ENCODE measurements at places on chromosomes 2 and 18. TPM values are rescaled to one million over a fixed set of nuclear protein-coding genes. Genes with fewer than 3 reads are reported as not detected.
A peak's percentile ranks its signal among the peaks of the same experiment; 100 is the strongest.

- DNase-seq = peak; percentile 84
Measured at GRCh38 chr2:39696838-39697237, 31.1 kb downstream of the TMEM178A start.

- DNase-seq = peak; percentile 73
Measured at GRCh38 chr18:28189400-28190239, 12.7 kb upstream of the CDH2 start.

- no peak for DNase-seq
Measured at GRCh38 chr18:35337286-35337685, 6.9 kb downstream of the ZNF24 start.

GRCh38 chr2:238892796-238893195 lies 44.9 kb downstream of the TWIST2 start:
- no peak for DNase-seq

DNA sequence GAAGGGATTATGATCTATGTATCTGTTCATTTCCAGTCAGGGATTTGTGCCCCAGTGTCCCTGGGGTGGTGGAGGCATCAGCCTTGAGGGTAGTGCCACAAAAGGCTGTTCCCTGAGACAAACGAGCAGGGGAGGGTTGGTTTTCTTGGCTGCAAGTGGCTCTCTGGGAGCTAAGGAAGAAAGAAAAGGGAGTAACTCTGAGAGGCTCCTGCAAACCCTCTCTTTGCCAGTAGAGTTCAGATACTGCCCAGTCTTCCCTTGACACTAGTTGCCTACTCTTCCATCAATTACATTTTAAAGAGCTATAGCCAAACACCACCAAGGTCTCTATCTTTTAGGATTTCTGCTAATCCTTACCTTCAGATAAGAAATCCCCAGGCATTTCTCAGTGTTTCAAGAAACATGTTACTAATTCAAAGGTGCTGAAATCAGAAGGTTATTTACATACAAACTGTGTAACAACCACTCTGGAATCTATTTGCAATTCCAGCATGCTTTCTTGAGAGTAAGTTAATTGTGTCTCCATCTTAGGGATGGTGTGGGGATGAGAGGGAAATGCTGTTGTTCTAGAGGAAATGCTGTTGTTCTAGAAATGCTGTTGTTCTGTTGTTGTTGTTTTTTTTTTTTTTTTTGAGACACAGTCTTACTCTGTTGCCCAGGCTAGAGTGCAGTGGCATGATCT lies 18.7 kb upstream of the KCTD1 start:
- DNase-seq = no peak

- DNase-seq = no peak
Measured at GRCh38 chr2:150122871-150123613, 364.4 kb downstream of the RND3 start.

DNA sequence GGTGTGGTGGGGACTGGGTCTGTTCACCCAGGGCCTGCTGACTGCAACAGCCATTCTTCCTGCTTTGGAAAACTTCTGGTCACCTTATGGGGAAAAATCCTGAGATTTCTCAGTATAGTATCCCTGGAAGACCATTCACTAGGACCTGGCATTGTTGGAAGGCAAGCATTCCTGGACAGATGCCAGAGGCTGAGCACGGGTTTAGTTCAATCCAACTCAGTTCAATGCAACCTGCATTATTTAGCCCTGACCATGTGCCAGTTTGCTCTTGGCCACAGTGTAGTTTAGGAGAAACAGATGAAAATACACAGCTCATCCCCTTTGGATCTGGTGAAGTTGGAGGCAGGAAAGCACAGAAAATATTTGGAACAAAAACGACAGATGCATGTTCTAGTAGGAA lies 95.9 kb downstream of the LPIN1 start:
- DNase-seq = peak; percentile 21

DNA sequence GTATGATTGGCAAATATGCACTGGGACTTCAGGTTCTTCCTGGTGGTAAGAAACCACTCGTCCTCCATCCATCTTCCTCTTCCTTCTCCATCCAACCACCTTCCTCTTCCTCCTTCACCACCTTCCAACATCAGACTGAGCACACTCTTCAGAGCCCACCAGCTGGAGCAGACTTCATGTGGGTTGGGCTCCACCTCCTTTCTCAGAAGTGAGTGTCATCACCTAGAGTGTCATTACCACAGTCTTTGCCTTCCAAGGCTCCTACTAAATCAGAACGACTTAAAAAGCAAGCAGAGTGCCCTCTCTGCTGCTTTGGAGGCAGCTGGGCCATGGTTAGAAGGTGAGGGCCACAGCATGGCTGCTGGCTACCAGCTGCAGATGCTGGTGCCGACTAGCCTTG lies 171.6 kb downstream of the SH3RF3 start:
- no peak for DNase-seq

DNA sequence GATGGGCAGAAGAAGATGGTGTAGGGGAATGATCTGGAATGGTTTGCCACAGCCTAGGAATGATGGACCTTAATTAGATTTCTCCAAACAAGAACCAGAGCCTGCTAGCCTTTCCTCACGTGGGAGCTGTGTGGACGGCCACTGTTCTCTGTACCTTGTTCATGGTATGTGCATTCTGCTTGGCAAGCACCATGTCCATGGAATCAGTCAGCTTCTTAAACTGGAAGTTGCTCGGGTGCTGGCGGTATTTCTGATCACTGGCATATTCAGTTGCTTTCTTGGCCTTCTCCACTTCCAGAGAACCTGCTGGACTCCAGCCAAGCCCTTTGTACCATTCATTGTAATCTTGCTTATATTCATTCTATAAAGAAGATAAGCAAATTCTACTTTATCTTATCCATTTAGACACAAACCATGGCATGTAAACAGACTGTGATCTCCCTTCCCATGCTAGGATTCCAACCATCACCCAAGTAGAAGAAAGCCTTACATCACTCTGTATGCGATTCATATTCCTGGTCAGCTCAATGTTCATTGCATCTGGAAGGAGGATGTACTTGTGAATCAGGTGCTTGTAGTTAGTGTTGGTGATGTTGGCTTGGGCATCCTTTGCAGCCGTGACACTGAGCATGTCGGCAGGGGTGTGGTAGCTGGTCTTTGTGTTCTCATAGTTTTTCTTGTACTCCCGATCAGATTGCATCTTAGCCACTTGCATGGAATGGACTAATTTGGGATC lies 78.4 kb downstream of the NEB start:
- peak; percentile 39 for DNase-seq

- DNase-seq = no peak
Measured at GRCh38 chr18:79167526-79168190, 98.5 kb downstream of the ATP9B start.

- no peak for DNase-seq
Measured at GRCh38 chr2:9127316-9127715, 79.3 kb upstream of the ASAP2 start.

DNA sequence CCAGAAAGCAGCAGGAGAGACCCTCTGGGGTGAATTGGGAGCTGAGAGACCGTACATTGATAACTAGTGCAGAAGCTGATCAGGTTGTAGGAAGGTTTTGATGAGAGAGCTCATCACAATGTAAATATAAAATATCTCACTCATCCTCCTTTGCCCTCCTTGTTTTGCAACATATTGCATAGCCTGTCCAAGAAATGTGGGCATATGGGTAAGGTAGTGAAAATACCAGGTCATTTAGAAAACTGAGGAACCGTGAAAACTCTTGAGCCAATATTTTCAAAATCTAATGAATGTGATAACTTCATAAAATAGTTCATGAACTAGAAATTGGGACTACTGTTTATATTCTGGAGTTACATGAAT lies 31.4 kb downstream of the C18orf54 start:
- no peak for DNase-seq

GRCh38 chr2:69755862-69756467 lies 14.0 kb downstream of the ANXA4 start:
- peak; percentile 13 for DNase-seq

- DNase-seq = no peak
Measured at GRCh38 chr2:7452110-7452876, 535.1 kb downstream of the RNF144A start.

DNA sequence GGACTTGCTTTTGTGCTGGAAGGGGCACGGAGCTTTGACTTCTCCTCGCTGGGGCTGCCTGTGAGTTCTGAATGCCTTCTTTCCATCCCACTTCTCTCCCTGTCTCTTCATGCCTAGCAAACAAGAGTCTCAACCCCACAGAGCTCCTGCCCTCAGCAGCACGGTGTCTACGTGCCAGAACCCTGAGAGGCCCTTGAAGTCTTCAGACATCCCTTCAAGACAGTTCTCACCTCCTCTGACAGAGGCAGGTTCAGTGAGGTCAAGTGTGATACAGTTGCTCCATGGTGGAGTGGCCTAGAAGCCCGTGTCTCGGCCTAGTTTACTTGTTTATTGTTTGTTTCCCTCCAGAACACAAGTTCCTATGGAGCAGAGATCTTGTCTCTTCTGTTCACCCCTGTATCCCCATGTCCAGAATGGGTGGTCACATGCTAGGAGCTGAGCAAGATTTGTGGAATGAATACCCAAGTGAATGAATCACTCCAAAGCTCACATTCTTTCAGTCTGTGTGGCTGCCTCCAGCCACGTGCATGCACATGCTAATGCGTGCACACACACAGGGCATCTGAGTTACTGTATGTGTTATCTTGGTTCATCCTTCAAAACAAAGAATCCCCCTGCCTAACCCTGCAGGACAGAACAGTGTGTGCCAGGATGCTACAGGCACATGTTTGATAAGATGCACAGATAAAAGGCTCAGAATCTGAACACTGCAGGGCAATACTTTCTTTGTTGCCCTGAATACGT lies 391.6 kb downstream of the NBAS start:
- peak; percentile 86 for DNase-seq

- peak; percentile 59 for DNase-seq
Measured at GRCh38 chr18:9925369-9925768, 11.6 kb downstream of the VAPA start.

DNA sequence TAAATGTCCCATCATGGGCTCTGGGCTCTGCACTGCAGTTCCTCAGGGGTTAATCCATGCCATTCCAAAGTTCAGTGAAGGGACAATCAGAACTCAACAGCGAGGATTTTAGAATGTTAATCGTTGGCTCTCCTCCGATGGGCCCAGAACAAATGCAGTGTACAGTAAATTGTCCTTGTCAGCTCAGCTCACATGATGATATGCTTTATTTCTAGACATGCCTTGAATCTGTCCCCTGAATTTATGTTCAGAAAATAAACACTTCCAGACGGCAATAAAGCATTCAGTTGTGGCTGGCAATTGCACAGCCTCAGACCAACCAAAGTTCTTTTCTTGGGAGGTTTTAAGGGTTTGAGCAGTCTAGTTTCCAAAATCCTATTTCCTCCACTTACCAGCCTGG lies 981.2 kb downstream of the BCL11A start:
- DNase-seq = no peak

DNA sequence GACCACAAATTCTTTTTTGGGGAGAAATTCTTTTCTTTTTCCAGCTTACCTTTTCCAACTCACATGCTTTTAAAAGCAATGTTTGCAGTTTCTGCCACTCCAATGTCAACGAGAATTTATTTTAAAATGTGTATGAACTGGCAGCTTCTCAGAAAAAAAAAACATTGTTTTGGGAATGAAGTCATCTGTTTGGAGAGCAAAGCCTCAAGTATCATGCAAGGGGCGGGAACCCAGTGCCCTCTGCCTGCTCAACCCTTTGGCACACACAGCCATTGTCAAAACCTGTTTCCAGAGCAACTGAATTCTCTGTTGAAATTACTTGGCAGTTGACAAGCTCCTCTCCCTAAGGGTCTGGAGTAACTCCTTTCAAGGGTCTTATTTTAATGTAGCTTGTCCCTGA lies 128.5 kb downstream of the QPCT start:
- peak; percentile 82 for DNase-seq

DNA sequence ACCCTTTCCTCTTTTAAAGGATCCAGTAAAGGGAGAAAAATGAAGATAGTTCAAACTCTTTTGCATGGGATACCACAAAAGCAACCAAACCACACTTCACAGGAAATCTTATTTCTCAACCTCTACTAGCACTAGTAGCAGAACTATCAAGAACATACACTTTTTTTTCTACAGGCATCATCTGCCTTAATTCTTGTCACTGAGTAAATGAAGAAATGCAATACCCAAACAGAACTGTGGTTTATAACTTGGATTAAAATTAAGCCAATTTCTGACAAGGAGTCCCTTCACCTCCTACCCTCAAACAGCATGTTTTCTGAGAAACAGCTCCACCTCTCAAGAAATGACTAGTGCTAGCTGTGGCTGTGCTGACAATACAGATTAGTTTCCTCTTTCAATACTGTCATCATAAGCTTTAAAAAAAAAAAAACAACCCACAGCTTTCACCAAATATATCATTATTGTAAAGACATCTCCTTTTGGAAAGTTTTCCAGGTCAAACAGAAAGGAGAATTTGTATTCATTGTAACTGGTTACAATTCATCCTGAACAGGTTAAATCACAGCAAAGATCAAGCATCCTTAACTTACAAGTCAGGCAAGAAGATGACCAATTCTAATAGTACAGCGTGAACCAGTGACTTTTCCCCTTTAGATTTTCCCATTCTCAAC lies 44.4 kb downstream of the PTPN2 start:
- DNase-seq = no peak

- no peak for DNase-seq
Measured at GRCh38 chr2:199136681-199137080, 321.1 kb downstream of the SATB2 start.

- no peak for DNase-seq
Measured at GRCh38 chr2:146985753-146986152, 859.1 kb upstream of the ACVR2A start.

DNA sequence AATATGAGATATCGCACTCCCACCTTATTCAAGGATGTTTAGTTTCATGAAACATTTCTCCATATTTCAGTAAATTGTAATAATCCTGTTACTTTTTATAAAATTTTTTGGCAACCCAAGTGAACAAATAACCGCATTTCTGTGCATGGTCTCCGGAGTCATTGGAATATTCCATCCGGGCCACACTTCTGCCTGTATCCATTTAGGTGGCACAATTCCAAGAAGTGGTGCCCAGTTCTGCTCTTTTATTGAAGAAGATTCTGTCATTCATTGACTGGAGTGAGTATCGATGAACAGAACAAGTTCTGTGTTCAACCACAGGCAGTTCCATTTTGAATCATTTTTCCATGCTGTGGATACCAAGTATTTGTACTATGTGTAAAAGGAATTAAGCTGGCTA lies 26.6 kb upstream of the ICOS start:
- no peak for DNase-seq

DNA sequence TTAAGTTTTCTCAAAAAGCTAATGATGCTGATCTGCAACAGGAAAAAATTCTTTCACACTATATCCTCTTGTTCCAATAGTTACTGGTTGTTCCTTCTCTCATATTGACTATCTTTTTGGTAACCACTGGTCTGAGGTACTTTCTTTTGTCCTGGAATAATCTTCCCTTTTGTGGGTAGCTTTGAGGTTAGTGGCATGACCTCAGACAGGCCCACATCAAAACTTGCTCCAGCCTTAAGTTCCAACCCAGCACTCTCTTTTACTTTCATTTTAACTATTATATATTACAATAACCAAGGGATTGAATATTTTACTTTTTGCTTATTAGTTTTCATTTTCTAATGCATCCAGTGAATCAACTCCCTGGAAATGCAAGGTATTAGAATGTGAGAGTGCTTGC lies 9.5 kb downstream of the REG1A start:
- DNase-seq = no peak

The PASK gene
- 17.3 TPM for total RNA-seq

The CIB4 gene
- total RNA-seq = not detected

The OTOS gene
- not detected for total RNA-seq

The FOXI3 gene
- total RNA-seq = not detected

The SPDYA gene
- total RNA-seq = 0.92 TPM

The TUBB8B gene
- 1.1 TPM for total RNA-seq

The LINC00305 gene
- not detected for total RNA-seq

The LCLAT1 gene
- 17.1 TPM for total RNA-seq

The MOB1A gene
- total RNA-seq = 112 TPM

The WDR75 gene
- total RNA-seq = 44.8 TPM

The CREG2 gene
- total RNA-seq = 0.88 TPM

The SPC25 gene
- total RNA-seq = 20.5 TPM

The EIF4E2 gene
- 96.9 TPM for total RNA-seq

The SLC30A3 gene
- 16.7 TPM for total RNA-seq
